A549 treated with Hydrocortisone at 1 μM for 4 hours (cell line): ENCODE measurements at places on chromosomes 7 and 10. TPM values are rescaled to one million over a fixed set of nuclear protein-coding genes. Genes with fewer than 3 reads are reported as not detected.

Gene HOXA2
- total RNA-seq: 0.53 to 0.81 TPM (median 0.69 TPM) in 5 replicates

Gene WIPF3
- total RNA-seq: 0.43 to 0.59 TPM (median 0.51 TPM) in 5 replicates

Gene STEAP1
- 14.6 to 17.1 TPM (median 16.1 TPM) in 5 replicates for total RNA-seq

Gene VSTM2A
- total RNA-seq: not detected in 5 replicates

Gene WNT8B
- not detected in 5 replicates for total RNA-seq

Gene PLEKHS1
- total RNA-seq: 0.06 to 0.09 TPM (median 0.07 TPM) in 4 of 5 replicates, not detected in the other

Gene LIPN
- total RNA-seq: not detected in 5 replicates

Gene IGFBP3
- total RNA-seq: 118 to 196 TPM (median 163 TPM) in 5 replicates

Gene PAX4
- total RNA-seq: not detected in 5 replicates

Gene RARRES2
- not detected in 5 replicates for total RNA-seq

Gene CYP3A5
- total RNA-seq: 1.5 to 2.2 TPM (median 1.8 TPM) in 5 replicates

Gene CFAP69
- total RNA-seq: 1.4 to 2.0 TPM (median 1.7 TPM) in 5 replicates

Gene CLCN1
- total RNA-seq: 0.03 to 0.07 TPM (median 0.03 TPM) in 3 of 5 replicates, not detected in the others

Gene RBM28
- total RNA-seq: 49.2 to 74.8 TPM (median 54.8 TPM) in 5 replicates

Gene CYP26C1
- not detected in 5 replicates for total RNA-seq

Gene COL26A1
- total RNA-seq: 0.41 to 0.67 TPM (median 0.59 TPM) in 5 replicates

Gene RAB19
- not detected in 5 replicates for total RNA-seq

Gene TAX1BP1
- total RNA-seq: 65.1 to 105 TPM (median 75.4 TPM) in 5 replicates

Gene RNF32
- 1.2 to 2.2 TPM (median 1.3 TPM) in 5 replicates for total RNA-seq

Gene TMEM26
- 0.01 to 0.07 TPM (median 0.05 TPM) in 4 of 5 replicates, not detected in the other for total RNA-seq

Gene TAS2R41
- total RNA-seq: not detected in 5 replicates

Gene XPNPEP1
- 33.7 to 43.3 TPM (median 35.4 TPM) in 5 replicates for total RNA-seq

Gene CABCOCO1
- total RNA-seq: 0.13 to 0.79 TPM (median 0.14 TPM) in 5 replicates

Gene KEL
- total RNA-seq: 0.33 TPM in 1 of 5 replicates, not detected in the others

Gene ALDH18A1
- total RNA-seq: 45.4 to 56.8 TPM (median 46.6 TPM) in 5 replicates

Gene CYP2C18
- total RNA-seq: 0.06 to 0.15 TPM (median 0.10 TPM) in 4 of 5 replicates, not detected in the other

Gene TRIL
- total RNA-seq: not detected in 5 replicates

Gene LLCFC1
- total RNA-seq: not detected in 5 replicates

Gene MNX1
- total RNA-seq: 4.1 to 4.8 TPM (median 4.6 TPM) in 5 replicates

Gene HELLS
- 22.6 to 36.2 TPM (median 24.8 TPM) in 5 replicates for total RNA-seq

Gene ZNF425
- total RNA-seq: 1.1 to 1.7 TPM (median 1.4 TPM) in 5 replicates

Gene KIAA1217
- total RNA-seq: 1.1 to 1.7 TPM (median 1.4 TPM) in 5 replicates

Gene FAM20C
- total RNA-seq: 40.3 to 48.7 TPM (median 44.0 TPM) in 5 replicates

Gene AFAP1L2
- 17.9 to 27.3 TPM (median 23.5 TPM) in 5 replicates for total RNA-seq

Gene AGAP9
- 8.4 to 10.5 TPM (median 9.7 TPM) in 5 replicates for total RNA-seq

Gene LGI1
- not detected in 5 replicates for total RNA-seq

Gene RNF148
- 0.10 TPM in 1 of 5 replicates, not detected in the others for total RNA-seq
